ENCODE measurements at places on chromosomes 3 and 15.

DNA sequence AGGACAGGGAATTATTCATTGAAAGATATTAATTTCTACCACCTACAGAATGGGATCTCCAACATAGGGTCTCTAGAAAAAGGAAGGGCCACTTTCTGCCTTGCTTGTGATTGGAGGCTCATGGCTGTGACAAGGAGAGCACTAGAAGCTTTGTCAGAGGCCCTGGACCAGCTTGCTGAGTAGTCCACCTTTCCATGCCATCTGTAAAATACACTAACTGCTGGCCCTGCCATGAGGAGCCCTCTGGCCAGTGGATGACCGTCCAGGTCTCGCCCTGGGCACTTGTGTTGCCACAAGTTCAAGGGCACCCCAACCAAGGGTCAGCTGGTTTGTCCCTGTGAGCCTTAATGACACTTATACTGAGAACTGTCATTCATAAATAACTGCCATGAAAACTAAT is 1.6 kb upstream of the SYNM start:
- H3K4me1 ChIP-seq: peaks cover 10% of the 10 kb centered on the region
- no peak overlapping the region for H3K27ac ChIP-seq
- H3K36me3 ChIP-seq: no peaks in the 10 kb centered on the region
- H3K27me3 ChIP-seq: peaks cover 4% of the 10 kb centered on the region
- DNase-seq: no peak

DNA sequence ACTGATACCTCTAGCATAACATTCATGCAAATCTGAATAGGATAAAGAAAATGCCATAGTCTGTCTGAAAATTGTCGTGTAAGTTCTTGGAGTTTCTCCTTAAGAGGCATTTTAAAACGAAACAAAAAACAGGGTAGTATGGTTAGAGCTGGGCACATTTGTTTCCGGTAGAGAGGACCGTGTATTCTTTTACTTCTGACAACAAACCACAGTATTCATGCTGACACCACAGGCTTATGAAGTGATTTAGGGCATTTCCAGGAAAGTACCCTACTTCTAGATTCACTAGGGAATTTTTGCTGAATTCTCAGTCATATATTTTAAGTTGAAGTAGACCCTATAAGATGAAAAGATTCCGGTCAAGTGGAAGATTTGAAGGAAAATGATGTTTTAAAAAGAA is 541.3 kb downstream of the UNC13C start:
- no peak overlapping the region for H3K4me3 ChIP-seq
- H3K27me3 ChIP-seq: no peaks in the 10 kb centered on the region
- no peak for DNase-seq
- H3K4me1 ChIP-seq: no peaks in the 10 kb centered on the region
- H3K36me3 ChIP-seq: no peaks in the 10 kb centered on the region

DNA sequence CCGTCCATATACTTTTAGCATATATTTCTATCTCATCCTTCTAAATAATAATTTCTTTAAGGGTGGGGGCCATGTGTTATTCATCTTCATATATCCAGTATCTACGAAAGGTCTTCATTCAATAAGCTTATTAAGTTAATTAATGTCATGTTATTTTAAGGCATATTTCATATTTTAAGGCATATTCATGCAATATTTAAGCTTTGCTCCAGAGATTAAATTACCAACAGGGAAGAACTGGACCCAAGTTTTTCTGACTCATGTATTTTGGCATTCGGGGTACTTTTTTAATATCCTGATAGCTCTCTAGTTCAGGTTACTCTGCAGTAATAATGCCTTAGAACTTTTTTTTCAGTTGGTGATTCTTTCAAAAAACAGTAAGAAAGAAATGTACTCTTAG is 27.4 kb downstream of the PHC3 start:
- H3K27me3 ChIP-seq: no peaks in the 10 kb centered on the region
- peak overlapping the region; percentile 2 for H3K27ac ChIP-seq
- H3K4me1 ChIP-seq: peaks cover 32% of the 10 kb centered on the region
- no peaks in the 10 kb centered on the region for H3K36me3 ChIP-seq
- no peak overlapping the region for H3K4me3 ChIP-seq

DNA sequence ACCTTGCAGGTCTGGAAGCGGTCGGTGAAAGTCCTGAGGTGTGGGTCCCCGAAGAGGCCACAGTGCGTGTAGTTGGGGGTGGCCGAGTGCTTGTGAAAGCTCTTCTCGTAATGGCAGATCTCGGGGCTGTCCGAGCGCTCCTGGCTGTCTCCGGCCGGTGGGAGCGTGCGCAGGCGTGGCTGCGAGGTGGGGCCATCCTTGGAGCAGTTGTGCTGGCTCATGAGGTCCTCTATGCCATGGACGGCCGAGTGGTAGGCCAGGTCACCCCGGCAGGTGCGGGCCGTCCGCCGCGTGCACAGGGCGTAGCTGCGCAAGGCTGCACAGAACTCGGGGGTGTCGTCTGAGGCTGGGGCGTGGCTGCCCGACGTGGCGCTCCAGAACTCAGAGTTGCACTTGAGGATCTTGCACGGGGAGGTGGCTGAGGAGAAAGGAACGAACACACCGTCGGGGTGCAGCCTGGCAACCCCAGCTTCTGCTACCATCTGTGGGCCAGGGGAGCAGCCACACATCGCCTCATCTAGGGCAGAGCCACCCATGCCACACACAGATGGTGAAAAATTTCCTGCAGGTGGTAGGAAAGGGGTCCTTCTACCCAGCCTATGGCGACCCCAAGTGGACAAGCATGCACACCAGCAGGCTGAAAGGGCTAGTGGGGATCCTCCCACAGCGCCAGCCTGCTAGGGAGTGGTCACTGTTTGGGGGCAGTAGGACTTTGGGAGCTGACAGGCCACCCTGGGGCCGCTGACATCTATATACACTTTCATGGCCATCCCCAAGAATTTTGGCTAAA is 36.7 kb downstream of the RGMA start:
- DNase-seq: no peak
- no peaks in the 10 kb centered on the region for H3K36me3 ChIP-seq
- no peak overlapping the region for H3K27ac ChIP-seq
- H3K4me1 ChIP-seq: peaks cover 17% of the 10 kb centered on the region

GRCh38 chr15:92634060-92634459 is 21.5 kb downstream of the FAM174B start:
- H3K4me1 ChIP-seq: no peaks in the 10 kb centered on the region
- DNase-seq: no peak
- H3K27ac ChIP-seq: no peak overlapping the region
- no peaks in the 10 kb centered on the region for H3K36me3 ChIP-seq

GRCh38 chr3:51705276-51706020 is 1.4 kb upstream of the GRM2 start:
- peaks cover 5% of the 10 kb centered on the region for H3K36me3 ChIP-seq
- DNase-seq: no peak
- H3K27me3 ChIP-seq: no peaks in the 10 kb centered on the region
- H3K4me1 ChIP-seq: no peaks in the 10 kb centered on the region
- H3K27ac ChIP-seq: no peak overlapping the region

DNA sequence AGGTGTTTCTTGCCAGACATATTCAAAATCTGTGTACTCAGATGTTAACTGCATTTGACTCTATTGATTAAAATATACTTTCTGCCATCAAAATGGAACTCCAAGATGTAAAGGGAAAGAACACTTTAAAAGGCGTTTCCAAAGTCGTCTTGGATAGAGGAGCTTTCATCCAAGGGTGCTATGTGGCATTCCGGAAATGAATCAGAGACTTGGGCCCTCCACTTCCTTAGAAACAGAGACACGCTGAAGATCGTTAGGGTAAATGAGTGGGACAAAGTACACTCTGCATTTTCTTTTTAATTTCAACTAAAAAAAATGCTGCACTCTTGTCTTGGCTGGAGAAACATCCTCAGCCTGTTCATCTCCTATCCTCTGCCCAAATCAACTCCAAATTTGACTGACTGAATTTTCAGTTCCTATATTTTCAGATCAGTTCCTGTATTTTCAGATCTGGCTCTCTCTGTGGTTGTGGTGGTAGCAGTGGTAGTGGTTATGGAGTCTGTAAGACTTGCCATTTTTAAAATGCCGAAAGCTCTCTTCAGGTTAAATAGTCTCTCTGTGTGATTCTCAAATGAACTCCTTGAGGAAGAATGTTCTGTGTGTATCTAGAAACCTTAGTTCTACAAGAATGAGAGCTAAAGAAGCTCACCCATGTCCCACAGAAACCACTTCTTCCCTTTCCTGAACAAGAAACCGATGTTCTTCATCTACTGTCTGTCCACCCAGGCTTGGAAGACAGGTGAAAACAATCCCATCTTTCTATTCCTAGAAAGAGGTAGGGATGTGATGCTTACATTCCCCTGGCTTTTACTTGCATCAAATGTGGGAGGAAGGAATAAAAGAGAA is 156.8 kb upstream of the ICE2 start:
- no peaks in the 10 kb centered on the region for H3K4me1 ChIP-seq
- DNase-seq: no peak
- no peak overlapping the region for H3K4me3 ChIP-seq
- H3K27ac ChIP-seq: no peak overlapping the region
- no peaks in the 10 kb centered on the region for H3K36me3 ChIP-seq
- no peaks in the 10 kb centered on the region for H3K27me3 ChIP-seq

- no peaks in the 10 kb centered on the region for H3K36me3 ChIP-seq
- H3K4me1 ChIP-seq: no peaks in the 10 kb centered on the region
- no peak overlapping the region for H3K27ac ChIP-seq
- no peak for DNase-seq
Measured at GRCh38 chr15:52294881-52295420, 653 bp downstream of the MYO5C start.

DNA sequence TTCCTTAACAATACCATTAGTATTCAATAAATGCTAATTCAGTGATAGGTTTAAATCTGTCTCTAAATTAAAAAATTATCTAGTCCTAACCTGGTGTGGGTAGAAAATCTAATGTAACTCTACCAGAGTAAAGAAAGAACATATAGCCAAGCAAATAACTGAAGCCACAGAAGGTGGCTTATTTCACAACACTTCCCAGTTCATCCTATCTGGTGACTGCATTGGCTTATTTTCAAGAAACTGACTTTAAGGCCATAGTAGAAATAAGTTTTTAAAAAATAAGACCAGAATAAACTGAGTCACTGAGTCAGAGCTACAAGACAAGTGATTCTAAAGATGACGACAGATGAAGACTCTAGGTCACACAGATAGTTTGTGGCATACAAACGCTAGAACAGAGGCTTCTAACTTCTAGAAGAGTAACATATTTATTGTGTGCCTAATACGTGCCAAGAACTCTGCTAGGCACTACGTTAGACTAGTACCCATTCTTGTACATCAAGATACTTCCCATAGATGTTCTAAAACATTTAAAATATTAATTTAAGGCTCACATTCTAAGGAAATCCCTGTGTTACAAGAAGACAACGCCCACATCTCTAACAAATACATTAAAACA is 25.9 kb downstream of the TMCC1 start:
- H3K4me1 ChIP-seq: no peaks in the 10 kb centered on the region
- no peak for DNase-seq
- H3K27me3 ChIP-seq: no peaks in the 10 kb centered on the region
- H3K27ac ChIP-seq: no peak overlapping the region
- H3K36me3 ChIP-seq: peaks cover 6% of the 10 kb centered on the region

GRCh38 chr3:99753268-99753975 is 64.2 kb upstream of the CMSS1 start:
- H3K27ac ChIP-seq: no peak overlapping the region
- no peaks in the 10 kb centered on the region for H3K27me3 ChIP-seq
- H3K4me1 ChIP-seq: no peaks in the 10 kb centered on the region
- peak; percentile 13 for DNase-seq

GRCh38 chr3:23805633-23806533 is at the start of gene UBE2E1:
Gene UBE2E1, plus strand, starts transcription at chr3:23805955. Its CDS starts 1,315 bp downstream, at chr3:23807270.
- H3K4me3 ChIP-seq: peak within 1 kb of the TSS; percentile 53
- H3K27me3 ChIP-seq: no peaks in the 10 kb centered on the region
- H3K27ac ChIP-seq: peak within 1 kb of the TSS; percentile 61
- peak; percentile 71 for DNase-seq

GRCh38 chr3:13612829-13613228 is 63.9 kb downstream of the FBLN2 start:
- no peak overlapping the region for H3K4me3 ChIP-seq
- H3K4me1 ChIP-seq: no peaks in the 10 kb centered on the region
- H3K36me3 ChIP-seq: no peaks in the 10 kb centered on the region
- H3K27me3 ChIP-seq: no peaks in the 10 kb centered on the region
- no peak for DNase-seq

DNA sequence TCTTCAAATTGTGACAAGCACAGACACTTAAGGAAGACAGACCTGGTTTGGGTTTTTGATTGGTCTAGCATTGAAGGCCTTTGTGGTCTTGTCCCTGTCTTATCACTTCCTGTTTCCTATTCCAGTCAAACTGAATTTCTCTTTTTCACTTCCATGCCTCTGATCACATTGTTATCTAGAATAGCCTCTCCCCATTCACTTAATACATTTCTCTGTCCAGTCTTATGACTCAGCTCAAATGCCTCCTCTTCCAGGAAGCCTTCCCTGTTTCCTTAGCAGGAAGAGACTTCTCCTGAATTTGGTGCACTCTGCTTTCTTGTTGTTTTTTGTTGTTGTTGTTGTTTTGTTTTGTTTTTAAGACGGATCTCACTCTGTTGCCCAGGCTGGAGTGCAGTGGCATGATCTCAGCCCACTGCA is 45.5 kb downstream of the LIMD1 start:
- H3K4me1 ChIP-seq: no peaks in the 10 kb centered on the region
- no peak overlapping the region for H3K4me3 ChIP-seq
- H3K27me3 ChIP-seq: no peaks in the 10 kb centered on the region
- no peak for DNase-seq

- no peaks in the 10 kb centered on the region for H3K27me3 ChIP-seq
- DNase-seq: no peak
- no peaks in the 10 kb centered on the region for H3K36me3 ChIP-seq
- H3K27ac ChIP-seq: no peak overlapping the region
- H3K4me3 ChIP-seq: no peak overlapping the region
Measured at GRCh38 chr3:65974509-65974908, 64.2 kb downstream of the MAGI1 start.

- no peaks in the 10 kb centered on the region for H3K36me3 ChIP-seq
- H3K4me1 ChIP-seq: peaks cover 14% of the 10 kb centered on the region
- no peak for DNase-seq
Measured at GRCh38 chr3:72960812-72961518, 35.6 kb upstream of the PPP4R2 start.

DNA sequence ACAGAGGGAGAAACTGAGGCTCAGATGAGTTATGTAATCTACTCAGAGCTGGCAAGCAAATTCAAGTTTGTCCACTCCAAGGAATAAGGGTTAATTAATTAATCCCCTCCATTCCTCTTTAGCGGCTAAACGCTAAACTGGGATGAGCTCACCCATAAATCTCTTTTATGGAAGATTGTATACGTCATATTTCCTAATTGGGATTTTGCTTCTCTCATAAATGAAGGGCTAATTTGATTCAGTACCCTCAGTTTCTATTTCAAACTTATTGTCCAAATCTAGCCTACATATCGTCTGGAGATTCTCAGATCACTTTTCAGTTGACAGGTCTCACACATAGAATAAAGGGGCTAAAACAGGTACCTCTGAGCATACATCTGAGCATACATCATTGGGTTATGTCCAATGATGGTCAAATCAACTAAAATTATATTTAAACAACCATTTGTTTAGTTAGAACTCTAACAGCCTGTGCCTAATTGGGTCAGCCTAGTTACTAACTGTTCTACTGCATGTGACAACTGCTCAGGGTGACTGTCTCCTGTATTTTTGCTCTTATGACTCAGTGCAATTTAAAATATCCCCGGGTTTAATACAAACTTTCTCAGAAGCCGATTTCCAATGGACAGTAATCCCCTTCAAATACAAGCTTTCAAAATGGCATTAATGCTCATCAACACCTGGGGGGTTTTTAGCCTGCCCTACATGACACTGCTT is 57.6 kb upstream of the PLXND1 start:
- no peaks in the 10 kb centered on the region for H3K4me1 ChIP-seq
- no peak overlapping the region for H3K4me3 ChIP-seq
- H3K36me3 ChIP-seq: no peaks in the 10 kb centered on the region
- no peak overlapping the region for H3K27ac ChIP-seq
- H3K27me3 ChIP-seq: no peaks in the 10 kb centered on the region

GRCh38 chr3:186241910-186242821 is 119.9 kb downstream of the DGKG start:
- H3K4me3 ChIP-seq: no peak overlapping the region
- H3K27me3 ChIP-seq: no peaks in the 10 kb centered on the region
- no peak overlapping the region for H3K27ac ChIP-seq
- H3K36me3 ChIP-seq: no peaks in the 10 kb centered on the region
- DNase-seq: no peak
- no peaks in the 10 kb centered on the region for H3K4me1 ChIP-seq

All from CD8-positive, alpha-beta memory T cell (primary cell).